T-helper 2 cell treated with Interferon-gamma antibody and Interleukin-4, amounts not matched to agents 5 μg/mL and 100 μg/mL, for 36 hours (primary cell): ENCODE measurements at places on chromosomes 3 and 15.

GRCh38 chr3:27366062-27366591 lies 3.1 kb downstream of the NEK10 start:
- no peak for DNase-seq

DNA sequence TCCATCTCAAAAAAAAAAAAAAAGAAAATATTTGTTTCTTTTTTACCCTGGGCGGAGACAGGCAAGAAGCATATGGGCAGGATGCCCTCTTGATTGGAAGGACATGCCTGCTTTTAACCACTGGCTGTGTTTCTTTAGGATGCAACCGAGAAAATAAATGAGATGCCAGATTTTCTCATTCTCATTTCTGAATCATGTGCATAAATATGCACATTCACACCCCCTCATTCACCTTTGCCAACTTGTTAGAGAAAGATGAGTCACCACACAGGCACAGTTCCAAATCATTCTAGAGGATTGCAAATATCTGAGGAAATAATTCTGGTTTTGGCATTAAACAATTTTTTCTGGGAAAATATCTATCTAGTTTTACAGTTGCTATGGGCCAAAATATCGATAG lies 3.3 kb downstream of the LIPH start:
- no peak for DNase-seq

GRCh38 chr3:158458464-158458863 lies 112.5 kb upstream of the MLF1 start:
- no peak for DNase-seq

DNA sequence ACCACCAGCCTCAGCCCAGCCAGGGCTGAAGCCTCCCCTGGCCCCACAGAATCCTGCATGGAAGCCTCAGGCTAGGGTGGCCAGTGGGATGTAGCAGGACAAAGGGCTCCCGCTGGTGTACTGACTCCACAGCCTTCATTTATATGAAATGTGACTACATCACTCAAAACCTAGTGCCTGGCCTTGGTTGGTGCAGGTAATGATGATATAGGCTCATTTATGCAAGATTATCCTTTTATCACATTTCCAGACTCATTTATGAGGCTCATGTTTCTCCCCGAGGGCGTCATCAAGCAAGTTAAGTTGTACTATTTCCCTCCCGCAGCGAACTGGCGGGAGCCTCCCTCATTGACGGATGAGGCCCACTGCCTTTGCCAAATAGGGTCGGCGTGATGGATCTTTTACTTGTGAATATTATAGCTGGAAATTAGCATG lies 179.1 kb upstream of the SMAD3 start:
- DNase-seq: no peak

DNA sequence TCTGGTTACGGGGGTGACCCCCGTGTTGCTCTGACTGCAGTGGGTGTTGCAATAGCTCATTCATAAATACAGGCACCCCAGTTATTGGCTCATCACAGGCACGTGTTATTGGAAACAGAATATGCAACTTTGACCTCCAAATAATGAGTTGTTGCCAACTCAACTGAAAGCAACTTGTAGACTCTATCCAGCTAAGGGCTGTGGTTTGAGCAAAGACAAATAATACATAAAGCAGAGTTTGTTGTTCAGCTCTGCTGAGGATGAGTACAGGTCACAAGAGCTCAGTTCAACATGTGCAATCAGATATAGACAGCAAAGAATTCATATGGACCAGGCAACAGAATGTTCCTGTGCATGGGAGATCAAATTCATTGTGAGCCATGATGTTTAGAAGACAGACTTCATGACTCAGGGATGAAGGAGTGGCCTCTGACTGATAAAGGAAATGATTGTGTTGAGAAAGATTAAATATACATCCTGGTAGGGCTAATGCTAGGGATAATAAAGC lies 87.6 kb upstream of the LRIG1 start:
- no peak for DNase-seq

DNA sequence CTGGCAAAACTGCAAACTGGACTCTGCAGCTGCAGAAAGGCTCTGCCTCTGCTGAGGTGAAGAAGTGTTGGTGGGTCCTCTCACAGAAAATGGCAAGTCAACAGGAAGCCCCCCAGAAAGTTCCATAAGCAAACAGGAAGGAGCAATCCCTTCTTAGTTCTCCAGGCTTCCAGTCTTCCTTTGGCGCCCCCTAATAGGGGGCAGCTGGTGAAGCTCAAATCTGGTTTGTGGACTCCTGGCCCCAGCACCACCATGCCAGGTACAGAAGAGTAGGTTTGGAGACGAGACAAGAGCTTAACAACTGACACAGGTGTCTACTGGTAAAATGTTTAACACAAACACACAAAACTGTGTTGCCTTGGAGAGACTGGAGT lies 35.5 kb downstream of the LEO1 start:
- no peak for DNase-seq

- no peak for DNase-seq
Measured at GRCh38 chr3:193389335-193389734, 10.8 kb upstream of the ATP13A5 start.

DNA sequence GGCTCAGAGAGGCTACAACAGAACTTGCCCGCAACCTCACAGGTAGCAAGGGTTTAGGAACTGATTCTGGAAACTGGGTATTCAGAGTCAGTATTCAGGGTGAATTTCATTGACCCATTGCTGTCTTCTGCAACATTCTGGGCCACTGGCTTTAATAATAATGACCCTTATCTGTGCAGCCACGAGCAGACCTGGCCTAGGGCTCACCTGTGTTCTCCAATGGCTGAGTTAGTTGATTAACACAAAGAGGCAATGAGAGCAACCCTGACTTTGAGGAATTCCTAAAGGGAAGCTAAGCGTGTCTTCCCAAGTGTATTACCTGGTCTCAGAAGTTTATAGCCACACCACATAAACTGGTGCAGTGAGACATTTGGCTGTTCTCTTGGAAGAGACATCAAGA lies 289.9 kb downstream of the EPHB1 start:
- no peak for DNase-seq

GRCh38 chr15:64423970-64424369 lies 36.3 kb downstream of the TRIP4 start:
- DNase-seq: no peak

DNA sequence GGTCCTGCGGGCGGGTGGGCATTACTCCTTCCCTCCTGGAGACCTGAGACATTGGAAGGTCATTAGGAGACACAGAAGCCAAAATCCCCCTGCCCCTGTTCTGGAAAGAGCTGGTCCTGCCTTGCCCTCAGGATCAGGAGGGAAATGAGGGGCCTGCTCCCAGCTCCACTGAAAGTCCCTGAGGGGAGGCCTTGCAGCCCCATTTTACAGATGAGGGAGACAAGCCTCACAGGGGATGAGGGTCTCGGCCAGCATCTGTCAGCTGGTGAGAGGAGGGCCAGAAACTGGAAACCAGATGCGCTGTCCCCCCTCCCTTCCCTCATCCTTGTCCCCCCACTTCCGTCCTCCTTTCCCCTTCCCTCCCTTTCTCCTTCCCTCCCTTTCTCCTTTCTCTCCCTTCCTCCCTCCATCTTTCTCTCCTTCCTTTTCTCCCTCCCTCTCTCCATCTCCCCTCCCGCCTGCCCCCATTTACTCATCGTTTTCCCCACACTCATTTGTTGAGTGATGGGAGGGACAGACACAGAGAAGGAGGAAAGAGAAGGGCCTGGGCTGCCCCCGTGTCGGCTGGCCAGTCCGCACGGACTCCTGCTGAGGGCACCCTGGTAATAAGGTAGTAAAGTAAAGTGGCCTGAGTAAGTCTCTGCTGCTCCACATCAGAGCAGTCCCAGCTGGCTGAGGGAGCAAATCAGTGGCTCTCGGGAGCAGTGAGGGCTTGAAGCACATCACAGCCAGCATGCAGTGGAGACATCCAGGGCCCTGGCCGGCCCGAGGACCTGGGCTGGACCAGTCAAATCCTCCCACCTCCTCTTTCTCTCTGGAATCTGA lies 112.4 kb upstream of the ALDH1A3 start:
- no peak for DNase-seq

GRCh38 chr15:57198654-57199291 lies 177.5 kb upstream of the CGNL1 start:
- no peak for DNase-seq

- DNase-seq: no peak
Measured at GRCh38 chr3:144104186-144104585, 132.6 kb downstream of the DIPK2A start.

DNA sequence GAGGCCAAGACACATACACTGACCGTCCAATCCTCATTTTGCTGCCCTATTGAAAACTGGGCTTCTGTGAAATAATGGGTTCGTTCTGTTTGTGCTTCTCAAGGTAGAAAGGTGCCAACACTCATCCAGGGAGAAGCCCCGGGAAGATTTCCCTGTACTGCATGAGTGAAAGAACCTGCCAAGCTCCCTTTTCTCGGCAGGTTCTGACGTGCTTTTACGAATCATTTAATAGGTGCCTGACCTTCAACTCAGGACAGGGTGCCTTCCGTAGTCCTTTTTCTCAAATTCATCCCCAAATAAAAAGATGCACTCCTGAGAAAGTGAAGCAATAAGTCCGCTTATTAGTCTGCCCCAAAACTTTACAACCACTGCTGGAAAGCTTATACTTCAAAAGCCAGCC lies 64.2 kb downstream of the B3GNT5 start:
- DNase-seq: no peak

DNA sequence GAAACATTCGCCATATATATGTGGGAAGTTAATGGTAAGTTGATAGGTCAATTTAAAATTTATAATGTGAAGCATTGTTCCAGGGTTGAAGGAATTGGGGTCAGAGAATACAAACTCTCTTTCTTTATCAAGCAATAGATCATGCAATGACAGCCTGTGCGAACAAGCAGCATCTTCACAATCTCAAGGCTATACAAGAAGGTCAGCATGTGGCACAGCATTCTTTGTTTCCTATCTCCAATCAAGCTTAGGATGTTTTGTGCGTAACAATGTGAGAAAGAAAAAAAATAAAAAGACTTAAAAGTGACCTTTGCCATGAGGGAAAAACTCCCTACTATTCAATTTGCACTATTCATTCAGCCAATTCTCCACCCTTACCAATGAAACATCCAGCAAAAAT lies 288.1 kb upstream of the NECTIN3 start:
- DNase-seq: no peak

- DNase-seq: no peak
Measured at GRCh38 chr3:55090746-55091145, 162.9 kb upstream of the LRTM1 start.
